DND-41 (cell line): ENCODE measurements at places on chromosomes 1 and 21.

DNA sequence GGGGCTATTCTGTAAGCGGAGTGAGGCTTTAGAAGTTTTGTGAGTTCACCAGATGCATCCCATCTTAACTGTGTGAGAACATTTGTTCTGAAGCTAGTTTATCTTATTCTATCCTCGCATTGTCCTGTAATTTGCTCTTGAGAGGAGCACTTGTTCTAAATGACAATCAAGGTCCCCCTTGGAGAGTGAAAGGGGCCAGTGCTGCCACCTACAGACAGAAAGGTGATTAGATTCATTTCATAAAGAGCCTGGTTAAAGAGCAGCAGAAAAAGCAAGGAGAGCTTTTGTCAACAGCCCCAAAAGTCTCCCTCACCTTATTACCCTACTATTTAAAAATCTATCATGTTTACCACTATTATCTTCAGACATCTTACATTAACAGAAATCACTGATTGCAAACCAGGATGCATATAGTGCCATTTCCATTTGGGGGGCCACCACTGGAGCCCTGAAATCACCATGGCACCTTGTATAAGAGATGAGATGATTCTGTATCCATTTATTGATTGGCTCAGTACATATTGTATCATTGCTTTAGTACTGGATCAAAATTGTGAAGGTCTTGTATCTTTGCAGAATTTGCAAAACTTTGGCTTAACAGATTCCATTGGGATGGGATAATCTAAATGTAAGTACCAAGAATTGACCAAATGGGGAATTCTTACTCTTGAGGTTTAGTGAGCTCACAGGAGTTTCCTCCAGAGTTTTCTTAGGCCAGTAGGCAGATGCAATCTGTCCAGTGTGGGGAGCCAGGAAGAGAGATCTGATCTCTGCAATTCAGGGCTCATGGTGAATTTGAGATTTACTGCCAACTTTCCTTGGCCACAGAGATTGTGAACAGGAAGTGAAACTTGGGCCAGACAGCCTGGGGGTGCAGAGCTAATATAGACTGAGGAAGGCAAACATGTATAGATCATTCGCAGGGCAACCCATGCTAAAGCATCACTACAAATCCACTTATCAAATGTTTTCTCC, 64.3 kb upstream of the TRABD2B start:
- peak; percentile 36 for DNase-seq

DNA sequence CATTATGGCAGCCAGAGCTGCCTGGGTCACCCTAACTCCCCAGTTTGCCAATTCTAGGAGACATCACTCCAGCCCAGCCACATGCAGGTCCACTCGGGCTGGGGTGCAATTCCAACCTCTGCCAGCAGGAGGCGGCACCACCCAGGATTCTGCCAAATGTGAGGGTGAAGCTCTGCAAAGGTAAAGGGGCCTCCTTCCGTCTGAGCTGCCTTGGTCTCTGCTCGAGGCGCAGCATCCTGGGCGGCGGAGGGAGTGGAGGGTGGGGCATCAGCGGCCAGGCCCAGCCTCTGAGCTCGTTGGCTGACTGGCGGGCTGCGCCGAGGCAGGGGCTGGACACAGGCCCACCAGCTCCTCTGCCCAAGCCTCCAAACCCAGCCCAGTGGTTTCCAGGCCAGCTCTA, 63.8 kb downstream of the ARHGEF16 start:
- peak; percentile 50 for DNase-seq

GRCh38 chr1:100736746-100737145, 17.2 kb downstream of the VCAM1 start:
- no peak for DNase-seq

GRCh38 chr1:19799230-19800075, at the start of gene TMCO4:
Gene TMCO4 (minus strand): TSS chr1:19799916. CDS start chr1:19780758, 19,158 bp downstream.
- DNase-seq = no peak

GRCh38 chr1:25800703-25801377, 847 bp downstream of the SELENON start:
- DNase-seq = no peak
